CD4-positive, CD25-positive, alpha-beta regulatory T cell (primary cell): ENCODE measurements at places on chromosomes 12 and 14. TPM values are rescaled to one million over a fixed set of nuclear protein-coding genes. Genes with fewer than 3 reads are reported as not detected.

GRCh38 chr12:26297396-26298070 is 102.2 kb downstream of the SSPN start:
- H3K36me3 ChIP-seq, result no peaks in the 10 kb centered on the region
- H3K27ac ChIP-seq, result no peak overlapping the region
- no peak overlapping the region for H3K4me3 ChIP-seq

GRCh38 chr14:99467336-99468078 is 13.2 kb downstream of the SETD3 start:
- DNase-seq, result no peak
- no peak overlapping the region for H3K27ac ChIP-seq
- H3K27me3 ChIP-seq, result no peaks in the 10 kb centered on the region
- H3K36me3 ChIP-seq, result peaks cover 29% of the 10 kb centered on the region
- H3K4me3 ChIP-seq, result no peak overlapping the region

GRCh38 chr12:110537605-110538409 is 35.7 kb downstream of the RAD9B start:
- H3K27me3 ChIP-seq, result no peaks in the 10 kb centered on the region
- no peak overlapping the region for H3K4me3 ChIP-seq
- no peak for DNase-seq
- H3K4me1 ChIP-seq, result no peaks in the 10 kb centered on the region

DNA sequence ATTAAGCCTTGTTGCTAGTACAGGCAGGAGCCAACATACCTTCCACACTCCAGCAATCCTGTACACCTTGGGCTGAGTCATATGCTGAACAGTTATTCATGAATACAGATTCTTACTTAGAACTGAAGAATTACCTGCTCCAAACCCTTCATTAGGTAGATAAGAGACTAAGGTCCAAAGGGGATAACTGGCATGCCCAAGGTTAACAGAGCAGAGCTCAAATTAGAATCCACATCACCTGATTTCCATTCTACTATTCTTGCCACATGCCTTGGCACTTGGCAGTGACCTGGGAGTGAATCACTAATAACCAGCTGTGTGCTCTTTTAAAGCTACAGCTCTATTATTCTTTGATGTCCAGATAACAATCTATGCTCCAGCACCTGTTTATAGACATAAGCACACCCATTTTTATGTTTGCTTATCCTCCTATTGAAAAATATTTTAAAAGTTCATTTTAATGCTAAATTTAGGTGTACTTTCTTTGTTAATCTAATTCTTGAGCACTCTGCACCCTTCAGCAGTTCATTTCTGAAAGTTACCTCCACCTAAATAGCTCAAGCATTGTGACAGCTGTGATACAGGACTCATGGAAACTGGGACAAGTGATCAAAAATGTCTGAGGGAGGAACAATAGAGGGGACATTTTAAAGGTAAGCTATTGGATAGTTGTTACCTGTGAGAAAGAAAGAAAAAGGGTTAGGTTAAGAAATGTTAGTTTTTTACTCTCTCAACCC is 19.4 kb downstream of the LPCAT3 start:
- peaks cover 3% of the 10 kb centered on the region for H3K4me1 ChIP-seq
- peaks cover 12% of the 10 kb centered on the region for H3K36me3 ChIP-seq
- DNase-seq, result no peak
- no peak overlapping the region for H3K4me3 ChIP-seq
- H3K27me3 ChIP-seq, result no peaks in the 10 kb centered on the region

MYF6 gene
- not detected for total RNA-seq

- no peak for DNase-seq
- H3K36me3 ChIP-seq, result no peaks in the 10 kb centered on the region
- H3K27me3 ChIP-seq, result no peaks in the 10 kb centered on the region
- no peak overlapping the region for H3K4me3 ChIP-seq
- H3K4me1 ChIP-seq, result no peaks in the 10 kb centered on the region
- no peak overlapping the region for H3K27ac ChIP-seq
These were observed 73.6 kb upstream of the ELK3 start for GRCh38 chr12:96120359-96121100.

DNA sequence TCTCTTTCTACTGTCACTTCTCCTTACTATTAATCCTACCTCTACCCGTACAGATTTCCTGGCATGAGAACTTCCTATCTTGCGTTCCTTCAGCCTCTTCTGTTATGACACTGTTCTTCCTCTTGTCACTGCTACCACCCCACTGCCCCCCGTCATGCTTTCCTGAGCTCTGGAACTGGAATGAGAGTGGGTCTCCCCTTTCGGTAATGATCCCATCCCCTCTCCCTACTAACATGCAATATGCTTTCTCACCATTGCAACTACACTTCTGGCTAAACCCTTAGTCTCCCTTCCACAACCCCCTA is 4.9 kb upstream of the AP1G2 start:
- no peak for DNase-seq
- no peak overlapping the region for H3K27ac ChIP-seq
- no peak overlapping the region for H3K4me3 ChIP-seq
- peaks cover 3% of the 10 kb centered on the region for H3K27me3 ChIP-seq
- no peaks in the 10 kb centered on the region for H3K36me3 ChIP-seq
